ENCODE measurements at places on chromosomes 1 and 21.

DNA sequence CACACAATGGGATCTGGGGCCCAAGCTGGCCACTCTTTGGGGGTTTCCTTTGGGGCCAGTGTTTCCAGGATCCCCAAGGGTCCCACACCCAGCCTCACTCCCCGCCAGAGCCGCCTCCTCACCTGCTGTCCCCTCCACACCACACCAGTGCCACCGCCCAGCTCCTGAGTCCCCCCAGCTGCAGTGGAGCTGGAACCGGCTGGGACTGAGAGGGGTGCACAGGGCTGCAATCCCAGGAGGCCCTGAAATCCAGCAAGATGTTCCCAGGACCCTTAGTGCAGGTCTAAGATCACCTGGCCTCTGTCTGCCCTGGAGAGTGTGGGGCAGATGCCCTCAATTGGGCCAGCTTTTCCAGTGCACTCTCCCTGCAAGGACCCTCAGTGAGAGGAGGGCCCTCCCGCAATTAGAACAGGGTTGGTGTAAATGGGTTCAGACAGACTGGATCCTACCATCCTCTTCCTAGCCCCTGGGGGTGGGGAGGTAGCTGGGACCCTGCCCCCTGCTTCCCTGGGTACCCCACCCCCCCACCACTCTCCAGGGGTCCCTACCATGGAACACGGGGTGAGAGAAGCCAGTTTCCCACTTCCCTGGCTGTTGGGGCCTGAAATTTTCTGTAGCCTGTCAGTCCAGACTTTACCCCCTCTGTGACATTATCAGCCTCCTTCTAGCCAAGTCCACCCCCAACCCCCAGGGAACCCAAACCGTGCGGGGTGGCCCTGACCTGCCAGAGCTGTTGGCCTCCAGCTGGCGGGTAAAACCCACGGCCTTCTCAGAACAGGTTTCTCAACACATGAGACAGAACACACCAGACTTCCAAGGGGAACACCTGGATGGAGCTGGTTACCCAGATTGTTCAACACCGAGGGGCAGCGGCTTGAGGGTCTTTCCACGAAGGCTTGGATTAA lies 7.0 kb downstream of the KRTAP10-12 start:
- no peak for DNase-seq

DNA sequence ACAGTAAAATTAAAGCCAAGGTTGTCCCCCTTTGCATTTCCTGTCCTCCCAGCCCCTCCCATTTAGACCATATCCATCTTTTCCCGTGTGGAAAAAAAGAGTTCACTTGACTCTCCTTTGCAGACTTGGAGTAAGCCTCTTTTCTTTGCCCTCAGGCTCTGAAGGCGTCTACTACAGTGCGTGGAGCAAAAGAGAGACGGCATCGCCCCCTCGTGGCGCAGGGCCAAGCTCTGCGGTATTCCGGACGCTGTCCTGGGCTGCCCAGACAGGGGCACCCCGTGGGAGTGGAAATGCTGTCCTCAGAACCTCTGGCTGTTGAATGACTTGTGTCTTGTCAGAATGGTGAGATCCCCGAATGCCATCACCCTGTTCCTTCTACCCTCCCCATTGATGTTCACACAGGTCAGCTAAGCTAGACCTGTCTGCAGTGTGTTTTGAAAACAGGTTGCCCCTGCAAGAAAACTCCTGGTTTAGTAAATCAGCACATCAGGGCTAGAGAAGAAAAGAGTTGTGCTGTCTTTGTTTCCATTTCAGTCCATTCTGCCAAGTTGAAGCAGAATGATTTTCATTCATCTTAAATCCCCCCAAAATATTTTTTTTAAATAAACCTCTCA lies 12.3 kb upstream of the GJA8 start:
- DNase-seq: peak; percentile 32

GRCh38 chr1:63968663-63969440 lies 195.0 kb downstream of the ROR1 start:
- DNase-seq: no peak

DNA sequence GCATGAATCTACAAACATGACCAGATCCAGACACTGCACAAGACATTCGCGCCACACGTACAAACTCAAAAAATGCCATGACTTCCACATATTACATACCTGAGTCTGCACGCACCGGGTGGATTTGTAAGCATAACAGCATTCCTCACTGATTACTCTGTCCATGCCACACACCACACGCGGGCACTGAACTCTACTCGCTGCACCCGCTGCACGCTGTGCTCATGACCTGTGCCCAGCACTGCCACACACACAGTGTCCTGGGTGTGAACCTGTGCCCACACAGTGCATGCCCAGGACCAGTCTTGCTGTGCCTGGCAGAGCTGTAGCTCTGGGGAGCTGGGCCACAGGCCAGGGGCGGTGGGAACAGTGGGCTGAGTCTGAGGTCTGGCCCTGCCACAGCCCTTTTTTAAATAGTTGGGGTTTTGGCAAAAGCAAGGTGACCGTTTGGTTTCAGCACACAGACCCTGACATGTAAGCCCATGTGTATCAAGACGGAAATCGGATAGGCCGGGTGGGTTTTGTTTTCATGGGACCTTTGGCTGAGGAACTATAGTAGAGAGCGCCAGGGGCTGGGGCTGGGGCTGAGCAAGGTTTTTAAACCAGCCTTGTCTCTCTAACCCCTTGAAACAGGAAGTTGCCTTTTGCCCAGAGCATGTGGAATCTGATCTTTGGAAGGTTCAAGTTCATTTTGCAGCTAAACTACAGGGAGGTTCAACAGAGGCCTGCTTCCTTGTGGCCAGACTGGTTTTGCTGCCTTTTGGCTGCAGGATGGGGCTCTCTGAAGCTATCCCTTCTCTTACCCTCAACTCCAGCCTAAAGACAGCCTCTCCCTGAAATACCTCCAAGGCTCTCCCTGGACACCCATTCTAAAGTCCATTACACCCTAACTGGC lies 12.3 kb upstream of the GOLT1A start:
- no peak for DNase-seq

GRCh38 chr1:160575112-160575664 lies 4.1 kb downstream of the CD84 start:
- DNase-seq: no peak

- peak; percentile 33 for DNase-seq
Observed at GRCh38 chr1:23452011-23452411, 27.5 kb upstream of the TCEA3 start.

- no peak for DNase-seq
Observed at GRCh38 chr1:232377494-232377770, 252.5 kb downstream of the SIPA1L2 start.

DNA sequence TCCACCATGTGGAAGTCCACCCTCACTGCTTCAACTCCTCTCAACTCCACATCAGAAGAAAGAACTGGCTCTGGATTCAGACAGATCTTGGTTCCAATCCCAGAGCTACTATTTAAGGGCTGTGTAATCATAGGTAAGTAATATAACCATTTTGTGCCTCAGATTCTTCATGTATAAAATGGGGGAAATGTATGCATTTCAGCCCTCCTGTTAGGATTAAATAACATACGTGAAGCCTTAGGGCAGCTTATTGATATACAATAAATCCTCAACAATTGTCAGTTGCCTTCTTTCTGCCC lies 23.3 kb downstream of the OTUD7B start:
- DNase-seq: no peak

DNA sequence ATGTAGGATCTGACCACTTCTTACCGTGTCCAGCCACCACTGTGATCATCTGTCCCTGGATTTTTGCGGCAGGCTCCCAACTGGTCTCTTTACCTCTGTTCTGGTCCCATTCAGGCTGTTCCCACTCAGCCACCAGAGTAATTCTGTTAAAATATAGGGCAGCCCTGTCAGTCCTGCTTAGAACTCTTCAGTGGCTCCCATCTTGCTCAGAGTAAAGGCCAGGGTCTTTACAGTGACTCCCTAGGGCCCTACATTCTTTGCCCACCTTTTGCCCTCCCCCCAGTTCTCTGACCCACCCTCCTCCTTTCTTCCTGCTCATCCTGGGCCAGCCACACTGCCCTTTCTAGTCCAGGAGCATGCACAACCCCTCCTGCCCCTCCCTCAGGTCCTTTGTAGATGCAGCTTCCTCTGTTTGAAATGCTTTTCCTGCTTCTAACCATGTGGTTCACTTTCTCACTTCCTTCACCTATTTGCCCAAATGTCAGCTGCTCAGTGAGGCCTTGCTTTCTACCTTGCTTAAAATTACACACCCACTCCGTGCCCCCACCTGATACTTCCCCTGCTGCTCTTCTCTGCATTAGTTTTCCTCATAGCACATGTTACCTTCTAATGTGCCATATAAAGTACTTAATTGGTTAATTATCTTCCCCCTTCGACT lies 7.8 kb downstream of the UBIAD1 start:
- no peak for DNase-seq

GRCh38 chr1:239811211-239811885 lies 280.3 kb upstream of the FMN2 start:
- no peak for DNase-seq

DNA sequence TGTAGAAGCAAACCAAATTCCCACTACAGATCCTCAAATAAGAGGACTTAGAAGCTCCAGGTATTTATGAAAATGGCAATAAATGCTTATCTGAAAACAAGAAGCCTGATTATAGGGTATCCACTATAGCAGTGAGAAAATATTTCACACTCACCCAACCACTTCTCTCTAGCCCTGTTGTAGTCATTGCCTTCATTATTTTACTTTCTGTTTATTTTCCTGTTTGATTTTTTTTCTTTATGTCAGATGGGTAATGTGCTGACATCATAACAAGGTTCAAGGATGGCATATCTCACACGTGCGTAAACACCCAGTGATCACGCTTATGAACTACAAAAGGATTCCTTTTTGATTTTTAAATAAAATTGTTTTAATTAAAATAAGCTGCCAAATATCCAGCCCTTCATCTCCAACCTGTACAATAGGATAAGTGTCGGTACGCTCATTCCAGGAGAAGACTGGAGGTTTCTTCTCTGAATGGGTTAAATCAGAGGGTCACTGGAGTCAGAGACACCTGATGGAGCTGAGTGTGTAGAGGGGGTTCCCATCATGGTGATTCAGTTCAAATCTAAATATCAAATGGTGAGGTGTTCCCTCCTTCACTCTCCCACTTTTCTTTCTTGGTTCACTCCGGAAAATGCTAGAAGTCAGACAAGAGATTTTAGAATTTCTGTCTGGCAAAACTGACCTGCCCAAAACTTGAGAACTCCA lies 8.2 kb upstream of the S1PR1 start:
- DNase-seq: no peak

- no peak for DNase-seq
Observed at GRCh38 chr1:243393096-243393495, 137.3 kb downstream of the SDCCAG8 start.

GRCh38 chr21:19463966-19464365 lies 1060.4 kb upstream of the TMPRSS15 start:
- DNase-seq: no peak

- DNase-seq: no peak
Observed at GRCh38 chr1:236795757-236796667, 920 bp downstream of the MTR start.

GRCh38 chr1:75672528-75673393 lies 51.7 kb upstream of the ACADM start:
- no peak for DNase-seq

DNA sequence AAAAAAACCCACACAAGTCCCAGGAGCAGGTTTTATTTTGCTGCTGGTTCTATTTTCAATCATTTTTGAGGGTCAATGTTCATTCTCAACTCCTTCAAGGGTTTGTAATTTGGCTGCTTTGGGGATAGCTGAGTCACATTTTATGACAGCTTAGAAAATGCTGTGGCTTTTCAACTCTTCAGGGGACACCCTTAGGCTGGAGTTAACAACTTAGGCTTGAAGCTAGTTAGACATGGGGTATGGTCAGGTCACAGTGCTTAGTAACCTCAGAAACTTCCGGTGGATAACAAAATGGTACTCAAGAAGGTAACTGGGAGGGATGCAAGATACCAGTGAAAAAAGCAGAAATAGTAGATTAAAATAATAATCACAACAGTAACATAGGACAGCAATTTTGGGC lies 308.8 kb downstream of the HHIPL2 start:
- no peak for DNase-seq

GRCh38 chr21:37032293-37032692 lies 25.8 kb downstream of the RIPPLY3 start:
- DNase-seq: no peak

DNA sequence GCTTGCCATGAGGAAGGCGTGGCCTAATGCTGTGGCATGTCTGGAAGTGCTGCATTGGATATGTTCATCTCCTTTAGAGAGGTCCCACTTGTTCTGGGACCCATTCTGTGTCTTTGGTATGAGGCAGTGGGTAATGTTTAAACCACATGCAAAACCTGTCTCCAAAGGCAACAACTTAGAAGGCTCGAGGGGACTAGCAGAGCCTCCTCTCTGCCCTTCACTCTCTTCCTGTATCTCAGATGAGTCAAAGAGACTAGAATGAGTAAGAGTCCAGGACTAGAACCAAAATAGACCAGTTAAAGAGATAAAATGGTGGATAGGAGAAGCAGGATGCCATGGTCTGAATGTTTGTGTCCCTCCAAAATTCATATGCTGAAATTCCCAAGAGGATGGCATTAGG lies 220.8 kb upstream of the KIAA0040 start:
- DNase-seq: no peak

GRCh38 chr1:6121651-6122370 lies 58.3 kb downstream of the CHD5 start:
- no peak for DNase-seq

- no peak for DNase-seq
Observed at GRCh38 chr1:67434491-67434890, 4.3 kb upstream of the SERBP1 start.

- DNase-seq: no peak
Observed at GRCh38 chr1:149942207-149942606, 5.5 kb upstream of the MTMR11 start.

GRCh38 chr1:12756768-12757413 lies 10.9 kb downstream of the CFAP107 start:
- no peak for DNase-seq

GRCh38 chr1:150015651-150016131 lies 5.2 kb upstream of the OTUD7B start:
- no peak for DNase-seq

DNA sequence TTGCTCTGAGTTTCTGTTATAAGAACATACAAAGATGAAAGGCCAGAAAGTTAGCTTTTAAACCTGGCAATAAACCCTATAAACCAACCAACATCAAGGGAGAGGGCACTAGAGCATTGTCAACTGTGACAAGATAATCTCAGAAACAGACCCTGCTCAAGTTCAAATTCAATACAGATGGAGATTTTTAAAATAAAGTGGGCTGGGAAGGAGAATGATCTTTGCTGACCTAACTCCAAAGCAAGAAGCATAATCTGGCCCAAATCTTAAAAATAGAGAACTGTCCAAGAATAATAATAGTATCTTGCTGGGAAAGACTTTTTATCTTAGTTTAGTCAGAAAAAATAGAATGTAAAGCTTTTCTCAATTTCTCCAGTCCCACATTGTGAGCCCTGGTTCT lies 485.5 kb downstream of the DISC1 start:
- no peak for DNase-seq

GRCh38 chr1:160032165-160032820 lies 503 bp upstream of the PIGM start:
- DNase-seq: no peak

DNA sequence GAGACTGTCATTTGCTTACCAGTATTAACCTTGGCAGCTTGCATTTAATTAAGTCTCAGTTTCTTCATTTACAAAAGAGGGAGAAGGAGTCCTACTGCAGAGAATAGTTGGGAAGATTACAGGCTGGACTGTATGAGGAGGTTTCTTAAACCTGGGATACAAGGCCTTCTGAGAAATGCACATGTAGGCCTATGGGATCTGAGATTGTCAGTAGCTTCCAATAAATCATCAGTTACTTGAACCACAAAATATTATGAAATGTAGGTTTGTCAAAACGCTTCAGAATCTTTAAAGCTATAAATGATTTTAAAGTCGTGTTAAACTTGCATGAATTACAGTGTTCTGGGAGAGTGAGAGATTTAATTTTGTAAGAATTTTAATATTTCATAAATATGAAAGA lies 69.6 kb downstream of the NRIP1 start:
- no peak for DNase-seq

Measured in T-helper 1 cell (primary cell).